ENCODE measurements at places on chromosomes 12 and 14.

- DNase-seq = no peak
Measured at GRCh38 chr14:57578801-57579200, 85.1 kb upstream of the CCDC198 start.

DNA sequence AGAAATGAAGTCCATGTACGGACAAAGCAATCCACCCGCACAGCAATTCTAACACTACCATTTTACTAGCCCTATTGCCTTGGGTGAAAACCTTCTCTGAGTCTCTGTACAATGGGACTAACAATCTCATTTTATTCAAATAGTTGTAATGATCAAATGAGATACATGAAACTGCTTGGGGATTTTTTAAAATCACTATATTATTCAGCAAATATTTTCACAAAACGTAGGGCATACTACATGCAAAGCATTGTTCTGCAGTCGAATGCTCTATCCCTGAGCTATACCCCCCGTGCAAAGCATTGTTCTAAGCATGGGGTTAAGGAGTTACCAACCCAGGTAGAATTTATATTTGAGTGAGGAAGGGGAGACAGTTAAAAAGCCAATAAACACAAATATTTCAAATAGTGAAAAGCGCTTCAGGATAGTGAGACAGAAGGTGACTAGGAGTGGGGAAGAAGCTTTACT is 554 bp upstream of the ATF7 start:
- no peak for DNase-seq

DNA sequence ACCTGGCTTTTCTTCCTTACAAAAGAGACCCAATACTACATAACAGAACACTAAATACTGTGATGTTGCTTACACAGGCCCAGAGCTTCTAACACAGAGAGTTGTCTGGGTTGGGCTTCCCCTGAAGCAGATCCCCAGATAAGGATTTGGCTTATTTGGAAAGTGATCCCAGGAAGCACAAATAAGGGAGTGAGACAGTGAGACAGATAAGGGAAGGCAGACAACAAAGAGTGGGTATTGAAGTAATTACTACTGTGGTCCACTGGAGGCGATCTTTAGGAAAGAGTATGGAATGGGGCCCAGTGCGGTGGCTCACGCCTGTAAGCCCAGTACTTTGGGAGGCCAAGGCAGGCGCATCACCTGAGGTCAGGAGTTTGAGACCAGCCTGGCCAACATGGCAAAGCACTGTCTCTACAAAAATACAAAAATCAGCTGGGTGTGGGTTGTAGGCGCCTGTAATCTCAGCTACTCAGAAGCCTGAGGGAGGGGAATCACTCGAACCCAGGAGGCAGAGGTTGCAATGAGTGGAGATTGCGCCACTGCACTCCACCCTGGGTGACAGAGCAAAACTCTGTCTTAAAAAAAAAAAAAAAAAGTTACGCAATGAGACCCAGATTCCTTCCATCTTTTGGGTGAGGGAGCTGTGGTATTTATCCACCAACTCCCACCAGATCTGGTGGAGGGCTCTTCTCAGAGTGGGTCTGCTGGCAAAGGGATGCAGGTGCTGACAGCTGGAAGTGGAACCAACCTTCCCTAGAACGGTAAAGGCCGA is 10.2 kb upstream of the C12orf43 start:
- DNase-seq = no peak

DNA sequence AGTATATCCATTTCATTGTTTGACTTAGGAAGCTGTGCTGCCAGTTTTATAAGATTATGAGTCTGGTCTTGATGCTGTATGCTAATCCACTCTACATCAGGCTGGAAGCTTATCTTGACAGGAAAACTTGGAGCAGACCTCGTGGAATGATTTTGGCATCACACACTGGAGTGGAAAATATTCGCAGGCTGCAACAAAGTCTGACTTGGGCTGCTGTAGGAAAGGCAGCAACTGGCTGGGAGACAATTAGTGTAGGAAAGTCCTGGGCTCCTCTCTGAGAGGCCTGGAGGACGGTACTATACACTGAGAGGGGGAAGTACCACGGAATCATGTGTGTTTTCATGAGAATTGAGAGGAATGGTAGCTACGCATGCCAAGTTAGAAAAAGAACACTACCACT is 383.7 kb downstream of the ETNK1 start:
- DNase-seq = no peak

DNA sequence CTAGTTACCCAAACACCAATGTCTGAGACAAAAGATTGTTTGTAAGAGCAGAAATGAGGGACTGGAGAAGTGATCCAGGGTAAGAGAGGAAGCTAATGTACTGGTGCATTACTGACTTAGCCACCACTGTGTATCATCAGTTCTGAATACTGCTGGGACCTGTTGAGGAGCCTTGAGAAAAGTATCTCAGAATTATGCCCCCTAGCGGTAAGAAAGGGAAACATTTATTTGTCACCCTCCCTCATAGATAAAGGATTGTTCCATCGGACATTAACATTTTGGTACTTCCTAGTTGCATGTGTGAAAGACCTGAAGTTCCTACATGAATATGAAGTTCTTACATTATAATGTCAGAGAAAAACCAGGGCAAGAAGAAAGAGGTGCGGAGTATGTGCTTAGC is 612.5 kb downstream of the FSCB start:
- DNase-seq = no peak

DNA sequence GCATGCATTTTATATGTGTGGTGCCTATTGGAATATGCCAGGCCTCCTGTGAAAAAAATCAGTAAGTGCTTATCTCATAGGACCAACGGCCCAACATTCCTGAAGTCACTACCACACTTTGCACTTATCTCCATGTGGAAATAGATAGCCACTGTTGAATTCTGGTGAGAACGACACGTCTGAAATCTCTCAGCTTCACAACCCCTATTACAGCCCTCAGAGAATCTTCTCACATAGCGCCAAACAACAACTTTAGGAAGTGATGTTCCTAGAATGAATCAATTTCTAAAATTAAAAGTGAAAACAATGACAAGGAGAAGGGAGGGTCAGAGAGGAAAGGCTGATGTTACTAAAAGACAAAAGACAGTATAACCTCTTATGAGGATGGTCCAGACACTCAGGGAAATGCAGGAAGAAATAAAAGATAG is 270.8 kb upstream of the BTG1 start:
- no peak for DNase-seq

DNA sequence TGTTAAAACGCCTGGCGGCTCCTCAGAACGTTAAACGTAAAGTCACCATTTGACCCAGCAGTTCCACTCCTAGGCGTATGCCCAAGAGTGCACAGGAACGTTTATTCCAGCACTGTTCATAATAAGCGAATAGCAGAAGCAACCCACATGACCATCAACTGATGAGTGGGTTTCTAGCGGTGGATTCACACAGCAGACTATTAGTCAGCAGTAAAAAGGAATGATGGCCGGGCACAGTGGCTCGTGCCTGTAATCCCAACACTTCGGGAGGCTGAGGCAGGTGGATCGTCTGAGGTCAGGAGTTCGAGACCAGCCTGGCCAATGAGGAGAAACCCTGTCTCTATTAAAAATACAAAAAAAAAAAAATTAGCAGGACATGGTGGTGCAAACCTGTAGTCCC is 22.4 kb upstream of the FBRSL1 start:
- no peak for DNase-seq

DNA sequence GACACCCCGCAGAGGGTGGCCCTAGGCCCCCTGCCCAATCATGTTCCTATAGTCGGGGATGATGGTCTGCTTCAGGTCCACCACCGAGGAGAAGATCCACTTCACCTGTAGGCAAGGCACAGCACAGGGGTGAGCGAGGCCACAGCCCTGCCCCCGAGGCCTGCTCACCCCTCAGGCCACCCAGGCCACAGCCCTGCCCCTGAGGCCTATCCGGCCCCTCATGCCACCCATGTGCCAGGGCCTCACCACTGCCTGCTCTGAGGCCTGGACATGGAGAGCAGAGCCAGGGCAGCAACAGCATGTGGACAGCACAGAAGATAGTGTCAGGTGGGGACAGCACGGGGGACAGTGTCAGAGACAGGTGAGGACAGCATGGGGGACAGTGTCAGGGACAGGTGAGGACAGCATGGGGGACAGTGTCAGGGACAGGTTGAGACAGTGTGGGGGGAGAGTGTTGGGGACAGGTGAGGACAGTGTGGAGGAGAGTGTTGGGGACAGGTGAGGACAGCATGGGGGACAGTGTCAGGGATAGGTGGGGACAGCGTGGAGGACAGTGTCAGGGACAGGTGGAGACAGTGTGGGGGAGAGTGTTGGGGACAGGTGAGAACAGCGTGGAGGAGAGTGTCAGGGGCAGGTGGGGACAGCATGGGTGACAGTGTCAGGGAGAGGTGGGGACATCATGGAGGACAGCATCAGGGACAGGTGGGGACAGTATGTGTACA is 239.7 kb downstream of the TMEM121 start:
- no peak for DNase-seq

DNA sequence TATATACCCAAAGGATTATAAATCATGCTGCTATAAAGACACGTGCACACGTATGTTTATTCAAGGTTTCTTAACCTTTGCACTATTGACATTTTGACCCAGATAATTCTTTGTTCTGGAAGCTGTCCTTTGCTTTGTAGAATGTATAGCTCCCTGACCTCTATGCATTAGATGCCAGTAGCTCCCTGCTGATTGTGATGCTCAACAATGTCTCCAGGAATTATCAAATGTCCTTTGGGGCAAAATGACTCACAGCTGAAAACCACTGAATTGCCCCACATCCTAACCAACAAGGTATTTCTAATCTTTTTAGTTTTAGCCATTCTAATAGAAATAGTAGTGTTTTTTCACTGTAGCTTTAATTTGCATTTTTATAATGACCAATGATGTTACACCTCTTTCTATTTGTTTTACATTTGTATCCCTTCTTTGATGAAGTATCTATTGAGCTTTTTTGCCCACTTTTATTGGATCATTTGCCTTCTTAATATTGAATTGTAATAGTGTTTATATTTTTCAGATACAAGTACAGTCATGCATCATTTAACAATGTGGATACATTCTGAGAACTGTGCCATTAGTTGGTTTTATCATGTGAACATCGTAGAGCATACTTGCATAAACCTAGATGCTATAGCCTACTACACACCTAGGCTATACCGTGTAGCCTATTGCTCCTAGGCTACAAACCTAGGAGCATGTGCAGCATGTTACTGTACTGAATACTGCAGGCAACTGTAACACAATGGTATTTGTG is 10.4 kb upstream of the NOPCHAP1 start:
- DNase-seq = no peak

- DNase-seq = no peak
Measured at GRCh38 chr12:132437252-132437932, 52.6 kb upstream of the FBRSL1 start.

- DNase-seq = no peak
Measured at GRCh38 chr14:80629606-80630005, 311.9 kb downstream of the CEP128 start.

DNA sequence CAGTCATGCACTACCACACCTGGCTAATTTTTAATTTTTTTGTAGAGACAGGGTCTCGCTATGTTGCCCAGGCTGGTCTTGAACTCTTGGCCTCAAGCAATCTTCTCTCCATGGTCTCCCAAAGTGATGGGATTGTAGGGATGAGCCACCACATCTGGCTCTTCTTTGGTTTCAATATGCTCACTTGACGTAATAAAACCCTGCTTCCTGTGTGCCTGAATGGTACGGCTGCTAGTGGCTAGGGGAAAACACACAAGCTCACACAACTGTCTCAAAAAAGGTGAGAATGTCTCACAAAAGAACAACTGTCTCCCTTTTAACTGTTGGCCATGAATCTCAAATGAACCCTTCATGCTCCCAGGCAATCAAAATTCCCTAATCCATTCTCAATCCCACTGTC is 15.0 kb downstream of the C1S start:
- no peak for DNase-seq

- no peak for DNase-seq
Measured at GRCh38 chr14:90555126-90556011, 158.5 kb downstream of the CALM1 start.

GRCh38 chr12:1738446-1738845 is 47.6 kb downstream of the ADIPOR2 start:
- DNase-seq = no peak

GRCh38 chr12:19085090-19085489 is 44.4 kb upstream of the PLEKHA5 start:
- no peak for DNase-seq

DNA sequence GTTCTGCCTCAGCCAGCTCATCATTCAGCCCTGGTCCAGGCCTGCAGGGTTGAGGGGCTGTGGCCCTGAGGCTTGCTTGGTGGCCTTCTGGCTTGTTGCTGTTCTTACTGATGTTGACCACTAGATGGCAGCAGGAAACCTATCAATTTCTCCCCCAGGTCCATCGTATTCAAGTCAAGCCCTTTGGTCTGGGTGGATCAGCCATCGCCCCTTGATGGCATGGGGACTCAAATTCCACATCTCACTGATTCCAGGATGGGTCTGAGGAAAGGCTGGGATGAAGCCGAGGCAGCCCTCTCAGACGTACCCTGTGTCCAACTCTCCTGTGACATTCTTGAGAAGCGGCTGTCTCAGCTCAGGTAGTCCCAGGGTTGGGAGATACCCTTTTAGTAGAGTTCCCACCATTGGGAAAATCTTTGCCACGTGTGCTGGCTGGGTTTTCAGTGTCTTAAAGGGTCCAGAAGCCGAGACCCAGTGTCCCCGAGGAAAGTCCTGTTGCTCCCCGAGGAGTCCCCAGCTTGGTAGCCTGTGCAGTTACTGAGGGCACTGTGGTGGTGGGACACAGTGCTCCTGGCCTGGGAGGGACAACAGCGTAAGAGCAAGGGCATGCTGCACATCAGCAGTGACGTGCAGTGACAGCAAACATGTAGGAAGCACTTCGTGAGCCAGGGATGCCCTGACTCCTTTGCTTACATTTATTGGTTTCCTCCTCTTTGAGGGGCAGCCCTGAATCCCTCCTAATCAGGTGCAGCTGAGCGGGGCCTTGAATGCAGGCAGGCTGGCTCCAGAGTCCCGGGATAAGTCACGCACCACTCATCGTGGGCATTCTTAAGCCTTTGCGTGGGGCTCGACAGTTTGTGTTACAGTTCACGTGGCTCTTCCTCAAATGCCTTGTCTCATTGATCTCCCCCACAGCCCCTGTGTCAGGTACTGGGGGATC is 58.6 kb downstream of the TSPAN9 start:
- DNase-seq = peak; percentile 12

GRCh38 chr14:51681411-51681810 is 29.7 kb downstream of the FRMD6 start:
- DNase-seq = no peak
